ENCODE measurements at places on chromosomes 5 and 9. TPM values are rescaled to one million over a fixed set of nuclear protein-coding genes. Genes with fewer than 3 reads are reported as not detected.

DNA sequence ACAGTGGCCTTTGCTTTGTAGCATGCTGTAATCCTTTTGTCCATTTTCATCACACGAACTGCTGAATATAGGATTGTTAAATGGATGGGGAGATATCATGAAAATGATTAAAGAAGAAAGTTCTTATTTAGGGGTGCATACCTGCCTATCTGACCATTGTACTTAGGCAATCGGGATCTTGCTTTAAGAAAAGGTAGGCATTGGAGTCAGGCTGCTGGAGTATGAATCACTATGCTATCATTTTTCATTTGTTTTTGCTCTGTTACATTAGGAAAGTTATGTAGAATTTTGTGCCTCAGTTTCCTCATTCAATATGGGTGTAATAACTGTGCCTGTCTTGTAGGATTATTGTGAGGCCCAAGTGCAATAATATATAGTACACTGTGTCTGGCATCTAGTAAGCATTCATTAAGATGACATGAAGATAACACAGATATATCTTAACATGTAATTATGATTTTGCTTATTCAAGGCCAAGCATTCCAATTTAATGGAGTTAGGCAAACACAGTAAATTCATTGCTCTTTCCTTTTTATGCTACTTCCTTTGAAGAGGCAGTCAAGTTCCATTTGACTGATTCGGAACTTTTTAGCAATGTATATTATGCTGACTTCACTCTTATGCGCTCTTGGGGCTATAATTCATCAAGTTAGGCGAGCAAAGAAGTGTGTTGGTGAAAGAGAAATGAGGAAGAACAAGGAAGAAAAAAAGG, 109.9 kb upstream of the CDKN2B start:
- DNase-seq = no peak

Gene NR4A3
- 0.93 TPM for total RNA-seq

GRCh38 chr5:83285661-83286398, 185.7 kb upstream of the VCAN start:
- no peak for DNase-seq

DNA sequence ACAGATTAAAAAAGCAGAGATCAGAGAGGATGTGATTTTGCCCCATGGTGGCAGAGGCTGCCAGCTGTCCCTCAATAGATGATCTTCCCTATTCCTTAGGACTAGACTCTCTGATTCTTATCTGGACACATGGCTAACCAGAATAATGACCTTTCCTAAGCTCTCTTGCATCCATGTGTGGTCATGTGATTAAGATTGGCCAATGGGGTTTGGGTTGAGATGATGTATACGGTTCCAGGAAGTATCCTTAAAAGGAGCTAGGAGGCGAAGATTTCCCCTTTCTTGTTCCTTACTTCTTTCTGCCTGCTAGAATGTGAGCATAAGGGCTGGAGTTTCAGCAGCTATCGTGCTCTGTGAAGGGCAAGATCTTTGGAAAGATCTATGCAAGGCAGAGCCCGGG, 39.8 kb downstream of the FOXI1 start:
- DNase-seq = no peak

Gene REEP2
- 59.2 TPM for total RNA-seq

- DNase-seq = no peak
These were observed 67.8 kb downstream of the FGF1 start for GRCh38 chr5:142618130-142618523.

DNA sequence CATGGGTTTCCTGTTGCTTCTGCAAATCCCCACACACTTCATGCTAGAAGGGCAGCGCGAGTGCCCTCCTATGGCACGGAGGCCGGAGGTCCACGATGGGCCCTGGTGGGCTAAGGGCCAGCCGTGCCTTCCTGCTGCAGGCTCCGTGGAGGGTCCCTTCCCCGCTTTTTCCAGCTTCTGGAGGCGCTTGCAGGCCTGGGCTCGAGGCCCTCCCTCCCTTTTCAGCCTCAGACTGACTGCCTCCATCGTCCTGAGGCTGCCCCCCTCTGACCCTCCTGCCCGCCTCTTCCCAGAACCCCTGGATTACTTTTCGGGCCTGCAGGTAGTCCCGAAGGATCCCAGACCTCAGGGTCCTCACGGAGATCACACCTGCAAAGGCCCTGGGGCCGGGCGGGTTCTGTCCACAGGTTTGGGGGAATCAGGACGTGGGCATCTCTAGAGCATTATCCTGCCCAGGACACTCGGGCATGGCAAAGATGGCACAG, 3.2 kb upstream of the TERT start:
- no peak for DNase-seq

- no peak for DNase-seq
These were observed 33.4 kb downstream of the C5orf15 start for GRCh38 chr5:133934822-133935666.

DNA sequence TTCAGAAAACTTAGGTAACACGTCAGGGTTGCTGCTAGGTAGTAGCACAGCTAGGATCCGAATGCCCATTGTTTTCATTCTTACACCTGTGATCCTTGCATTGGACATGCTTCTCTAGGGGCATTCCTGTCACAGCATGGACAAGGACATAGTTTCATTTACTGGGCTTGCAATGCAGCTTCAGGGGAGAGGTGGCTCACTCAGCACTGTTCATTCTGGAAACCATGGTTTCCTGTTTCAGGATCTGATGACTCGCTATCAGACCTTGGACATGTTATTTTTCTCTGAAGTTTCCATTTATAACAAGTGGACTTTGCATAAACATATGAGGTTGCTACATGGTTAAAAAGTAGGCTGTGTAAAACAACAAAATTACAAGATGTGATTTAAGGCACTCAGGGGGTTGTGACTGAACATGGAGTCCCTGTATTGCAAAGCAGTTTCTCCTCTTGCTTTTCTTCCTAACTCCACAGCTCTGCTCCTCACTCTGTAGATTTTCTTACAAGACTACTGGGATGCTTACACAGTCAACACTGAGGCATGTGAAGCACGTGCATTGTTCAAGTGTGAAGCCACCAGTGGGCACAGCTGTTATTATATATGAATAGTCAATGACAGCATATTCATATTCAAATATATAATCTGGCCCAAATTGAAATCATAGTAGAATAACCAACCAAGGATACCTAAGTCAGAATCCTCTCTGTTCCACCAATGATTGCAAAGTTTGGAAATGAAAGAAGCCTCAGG, 66.1 kb upstream of the STK32A start:
- DNase-seq = no peak

Gene CMBL
- 22.2 TPM for total RNA-seq

GRCh38 chr5:28156981-28157380, 1118.6 kb upstream of the CDH9 start:
- DNase-seq = no peak

DNA sequence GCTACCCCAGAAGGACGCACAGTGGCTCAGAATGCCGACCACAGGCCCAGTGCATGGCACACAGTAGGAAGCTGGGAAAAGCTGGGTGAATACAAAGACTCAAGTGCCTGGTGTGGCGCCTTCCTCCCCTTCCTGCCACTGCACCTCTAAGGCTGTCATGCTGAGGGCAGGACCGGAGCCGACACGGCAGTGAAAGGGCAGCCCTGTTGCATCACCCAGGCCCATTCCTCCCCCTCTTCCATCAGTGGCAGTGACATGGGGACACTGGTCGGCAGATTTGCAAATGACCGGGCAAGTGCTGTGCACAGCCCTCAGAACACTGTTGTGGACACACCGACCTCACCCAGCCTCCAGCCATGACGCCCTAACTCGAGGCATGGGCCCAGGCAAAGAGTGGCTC, 84.0 kb downstream of the STK10 start:
- no peak for DNase-seq

DNA sequence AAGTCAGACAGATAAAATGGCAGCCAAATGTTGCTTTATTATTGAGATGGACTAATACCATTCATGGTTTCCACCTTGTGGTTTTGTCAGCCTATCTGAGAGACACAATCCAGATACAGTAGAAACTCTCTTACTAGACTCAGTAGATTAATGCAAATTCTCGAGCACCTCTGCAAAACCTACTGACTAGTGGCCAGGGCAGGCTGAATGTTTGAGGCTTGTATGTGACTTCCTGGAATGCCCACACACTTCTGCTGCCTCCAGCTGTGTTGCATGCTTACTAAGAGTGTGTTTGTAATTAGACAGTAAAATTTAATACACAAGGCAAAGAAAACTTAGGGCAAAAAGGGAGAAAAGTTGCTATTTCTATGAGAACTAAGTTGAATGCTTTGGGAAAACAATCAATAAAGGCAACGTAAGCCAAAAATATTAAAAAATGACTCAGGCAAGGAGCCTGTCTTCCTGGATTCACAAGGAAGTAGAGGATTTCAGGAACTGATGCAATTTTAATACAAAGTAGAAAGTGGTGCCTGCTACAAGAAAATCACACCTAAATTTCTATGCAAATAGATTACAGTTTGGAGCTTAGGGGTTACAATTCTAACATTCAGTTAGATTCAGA, 30.2 kb upstream of the CCNG1 start:
- DNase-seq = no peak

Gene HMCN2
- total RNA-seq = not detected

Gene PCDHB4
- 2.6 TPM for total RNA-seq
